Germinal center (tissue), 1 donor: ENCODE measurements at places on chromosomes 11 and 22.

GRCh38 chr22:22711532-22711913 lies 67.1 kb downstream of the GGTLC2 start:
- no peak for DNase-seq

- DNase-seq = peak; percentile 86
Measured at GRCh38 chr11:1882265-1883238, 9.1 kb downstream of the PRR33 start.

DNA sequence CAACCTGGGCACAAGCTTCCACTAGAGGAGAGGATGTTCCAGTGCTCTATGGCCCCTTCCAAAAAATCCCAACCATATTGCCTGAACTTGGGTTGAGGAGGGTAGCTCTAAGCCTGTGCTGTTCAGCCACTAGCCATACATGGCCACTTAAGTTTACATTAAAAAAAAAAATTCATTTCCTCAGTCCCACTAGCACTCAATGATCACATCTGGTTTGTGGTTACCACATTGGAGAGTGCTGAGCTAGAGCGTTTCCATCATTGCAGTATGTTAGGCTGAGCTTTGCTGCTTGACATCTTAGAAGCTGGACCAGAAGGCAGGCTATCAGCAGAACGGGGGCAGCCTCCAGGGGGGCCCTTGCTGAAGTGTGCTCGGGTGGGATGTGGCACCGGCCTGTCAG lies 43.5 kb upstream of the CYP2D6 start:
- DNase-seq = no peak

GRCh38 chr11:5224538-5225479 lies 2.1 kb downstream of the HBB start:
- DNase-seq = no peak

DNA sequence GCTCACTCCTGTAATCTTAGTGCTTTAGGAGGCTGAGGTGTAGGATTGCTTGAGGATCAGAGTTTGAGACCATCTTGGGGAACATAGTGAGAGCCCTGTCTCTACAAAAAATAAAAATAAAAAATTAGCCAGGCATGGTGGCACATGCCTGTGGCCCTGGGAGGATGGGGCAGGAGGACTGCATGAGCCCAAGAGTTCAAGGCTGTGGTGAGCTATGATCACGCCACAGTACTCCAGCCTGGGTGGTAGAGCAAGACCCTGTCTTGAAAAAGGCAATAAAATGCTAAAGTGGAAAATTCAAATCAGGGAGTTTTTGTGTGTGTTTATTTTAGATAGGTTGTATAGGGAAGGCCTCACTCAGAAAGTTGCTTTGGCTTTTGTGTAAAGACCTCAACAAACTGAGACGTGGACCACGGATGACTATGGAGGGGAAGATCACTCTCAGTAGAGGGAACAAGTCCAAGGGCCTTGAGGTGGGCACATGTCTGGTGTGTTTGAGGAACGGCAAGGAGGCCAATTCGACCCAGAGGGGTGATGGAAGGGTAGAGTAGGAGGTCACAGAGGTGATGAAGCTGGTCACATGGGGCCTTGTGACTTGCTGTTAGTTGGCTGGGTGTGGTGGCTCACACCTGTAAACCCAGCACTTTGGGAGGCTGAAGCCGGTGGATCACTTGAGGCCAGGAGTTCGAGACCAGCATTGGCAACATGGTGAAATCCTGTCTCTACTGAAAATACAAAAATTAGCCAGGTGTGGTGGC lies 35.7 kb downstream of the WEE1 start:
- no peak for DNase-seq

GRCh38 chr22:48941903-48942575 lies 885.6 kb downstream of the BRD1 start:
- no peak for DNase-seq

- DNase-seq = no peak
Measured at GRCh38 chr11:1197431-1197885, 25.4 kb upstream of the MUC5B start.
